ENCODE measurements at places on chromosomes 2 and 18. TPM values are rescaled to one million over a fixed set of nuclear protein-coding genes. Genes with fewer than 3 reads are reported as not detected.

CFC1 gene
- 0.22 TPM for total RNA-seq

DNA sequence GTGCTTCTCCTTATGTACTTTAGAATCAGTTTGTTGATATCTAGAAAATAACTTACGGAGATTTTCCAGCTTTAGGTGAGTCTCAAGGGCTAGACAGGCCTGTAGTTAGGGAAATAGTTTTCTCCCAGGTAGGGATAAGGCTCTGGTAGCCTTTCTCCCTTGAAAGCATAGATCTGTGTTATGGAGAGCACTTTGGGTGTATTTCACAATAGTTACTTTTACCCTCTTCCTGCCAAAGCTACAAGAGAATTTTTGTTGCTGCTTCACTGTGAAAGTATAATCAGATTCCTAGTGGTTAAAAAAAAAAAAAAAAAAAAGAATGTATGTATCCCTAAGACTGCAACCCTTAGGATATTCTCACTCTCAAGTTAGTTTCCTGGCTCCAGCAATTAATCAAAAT, 267.5 kb downstream of the PIK3C3 start:
- no peak for DNase-seq

GRCh38 chr18:74819433-74820059, 221.9 kb downstream of the ZNF407 start:
- peak; percentile 91 for DNase-seq

GRCh38 chr18:2303517-2304238, 267.6 kb downstream of the METTL4 start:
- no peak for DNase-seq

KCNG2 gene
- total RNA-seq: 0.15 TPM

CCDC68 gene
- not detected for total RNA-seq

GRCh38 chr2:111941531-111941930, 43.1 kb downstream of the MERTK start:
- DNase-seq: no peak

SP140 gene
- total RNA-seq: 0.70 TPM

ACADL gene
- 0.24 TPM for total RNA-seq

EMILIN2 gene
- 21.3 TPM for total RNA-seq

GRCh38 chr2:85414761-85415553, 3.6 kb upstream of the SH2D6 start:
- DNase-seq: no peak

VSNL1 gene
- 9.9 TPM for total RNA-seq

PROM2 gene
- 4.0 TPM for total RNA-seq

- peak; percentile 41 for DNase-seq
These were observed 40.6 kb downstream of the SPC25 start for GRCh38 chr2:168849610-168850009.

LBX2 gene
- 1.1 TPM for total RNA-seq

DNA sequence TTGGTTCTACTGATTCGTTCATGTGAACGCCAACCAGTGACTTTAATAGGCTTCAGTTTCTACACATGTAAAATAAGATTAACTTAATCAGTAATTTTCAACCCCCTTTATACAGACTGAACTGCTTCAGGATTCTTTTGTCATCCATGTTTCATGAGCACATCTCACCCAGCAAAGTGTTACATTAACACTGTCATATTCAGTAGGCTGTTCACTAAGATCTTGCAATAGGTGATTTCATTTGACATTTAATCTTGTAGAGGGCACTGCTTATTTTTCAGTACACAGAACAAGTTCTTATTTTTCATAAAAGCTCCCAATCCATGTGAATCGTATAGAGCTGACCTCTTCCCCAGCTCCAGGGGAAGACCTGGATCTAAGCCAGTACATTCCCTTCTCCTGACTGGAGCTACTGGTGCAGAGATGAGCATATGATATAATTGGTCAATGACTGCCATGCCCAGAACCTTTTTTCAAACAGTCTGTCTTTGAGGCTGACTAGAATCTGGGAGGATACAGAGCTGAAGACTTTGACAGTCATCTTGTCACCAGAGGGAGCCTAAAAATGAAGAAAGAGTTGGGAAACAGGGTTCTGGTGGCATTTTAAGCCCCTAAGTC, 72.2 kb upstream of the CHRNA1 start:
- DNase-seq: no peak

DNA sequence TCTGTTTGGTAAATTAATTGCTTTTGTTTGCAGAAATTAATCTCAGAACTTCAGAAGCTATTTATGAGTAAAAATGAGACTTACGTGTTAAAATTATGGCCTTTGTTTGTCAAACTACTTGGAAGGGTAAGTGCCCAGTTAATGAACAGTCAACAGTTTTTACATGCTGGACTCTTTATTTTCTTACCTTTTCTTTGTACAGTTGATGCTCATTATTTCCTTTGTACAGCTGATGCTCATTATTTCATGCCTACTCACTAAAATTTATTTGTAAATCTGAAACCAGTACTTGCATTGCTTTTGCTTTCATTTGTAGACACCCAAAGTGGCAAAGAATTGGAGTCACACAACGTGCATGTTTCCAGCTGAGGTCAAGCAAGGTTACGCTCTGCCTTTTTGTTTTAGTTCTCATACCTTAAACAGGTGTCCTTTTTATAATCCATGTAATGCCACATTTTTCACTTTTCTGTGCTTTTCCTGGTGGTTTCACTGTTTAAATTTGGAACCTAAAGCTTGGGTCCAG, 13.3 kb downstream of the RIF1 start:
- DNase-seq: no peak

FHOD3 gene
- total RNA-seq: 7.0 TPM

- DNase-seq: no peak
These were observed 1.7 kb downstream of the FOSL2 start for GRCh38 chr2:28394331-28394877.

GRCh38 chr2:188976545-188977268, 2.5 kb downstream of the COL3A1 start:
- no peak for DNase-seq

GRCh38 chr2:142044197-142044596, 86.6 kb downstream of the LRP1B start:
- DNase-seq: no peak

DNA sequence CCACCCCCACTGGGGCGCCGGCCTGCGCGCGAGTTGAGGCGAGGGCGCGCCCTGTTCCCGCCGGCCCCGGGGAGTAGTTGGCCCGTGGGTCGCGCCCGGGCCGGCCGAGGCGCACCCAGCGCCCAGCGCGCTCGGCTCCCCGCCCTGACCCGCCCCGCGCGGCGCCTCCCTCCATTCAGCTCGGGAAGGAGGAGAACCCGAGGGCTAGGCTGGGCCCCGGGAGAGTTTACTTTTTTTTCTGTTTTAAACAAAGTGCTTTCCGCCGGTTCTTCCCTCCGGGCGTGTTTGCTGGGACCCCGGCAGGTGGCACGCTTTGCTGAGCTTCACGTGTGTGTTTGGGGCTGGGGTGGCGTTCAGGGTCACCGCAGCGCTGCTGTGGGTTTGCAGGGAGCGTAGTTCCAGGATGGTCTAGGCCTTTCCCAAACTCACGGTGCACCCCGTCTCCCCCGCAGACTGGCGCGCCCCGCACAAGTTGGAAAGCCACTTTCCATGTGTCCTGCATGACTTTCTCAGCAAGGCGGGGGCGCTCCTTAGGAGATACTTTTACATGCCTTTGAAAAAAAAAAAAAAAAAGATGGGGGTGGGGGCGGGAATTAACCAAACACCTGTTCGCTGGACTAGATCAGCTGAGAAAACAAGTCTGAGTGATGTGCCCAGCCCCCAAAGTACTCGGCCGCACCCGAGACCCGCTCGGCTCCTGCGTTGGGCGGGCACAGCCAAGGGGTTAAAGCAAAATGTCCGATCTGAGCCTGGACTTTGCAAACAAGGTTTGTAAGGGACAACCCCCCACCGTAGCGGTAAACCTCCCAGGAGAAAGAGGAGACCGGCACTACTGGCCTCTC, 825 bp downstream of the ITGA6 start:
- peak; percentile 63 for DNase-seq

GRCh38 chr18:63664571-63664970, 2.9 kb upstream of the SERPINB3 start:
- DNase-seq: no peak

DNA sequence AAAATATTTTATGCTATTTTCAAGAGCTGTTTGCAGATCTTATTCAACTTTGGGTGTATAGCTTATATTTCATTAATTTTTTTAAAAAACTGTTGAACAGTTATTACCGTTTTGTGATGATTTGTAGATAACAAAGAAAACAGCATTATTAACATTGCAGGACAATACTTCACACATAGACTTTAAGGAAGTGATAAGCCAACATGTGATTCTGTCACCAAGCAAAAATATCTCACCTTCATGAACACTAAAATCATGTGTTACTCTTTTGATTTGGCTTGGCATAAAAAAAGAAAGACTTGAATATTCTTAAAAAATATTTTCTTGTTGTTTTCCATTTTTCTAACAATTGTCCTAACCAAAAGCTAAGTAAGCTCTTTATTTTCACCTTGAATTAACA, 33.0 kb downstream of the SLC35F5 start:
- DNase-seq: no peak

GRCh38 chr2:238897911-238898311, 50.0 kb downstream of the TWIST2 start:
- no peak for DNase-seq

- DNase-seq: no peak
These were observed 270.4 kb downstream of the FIGN start for GRCh38 chr2:163465440-163465839.

DNA sequence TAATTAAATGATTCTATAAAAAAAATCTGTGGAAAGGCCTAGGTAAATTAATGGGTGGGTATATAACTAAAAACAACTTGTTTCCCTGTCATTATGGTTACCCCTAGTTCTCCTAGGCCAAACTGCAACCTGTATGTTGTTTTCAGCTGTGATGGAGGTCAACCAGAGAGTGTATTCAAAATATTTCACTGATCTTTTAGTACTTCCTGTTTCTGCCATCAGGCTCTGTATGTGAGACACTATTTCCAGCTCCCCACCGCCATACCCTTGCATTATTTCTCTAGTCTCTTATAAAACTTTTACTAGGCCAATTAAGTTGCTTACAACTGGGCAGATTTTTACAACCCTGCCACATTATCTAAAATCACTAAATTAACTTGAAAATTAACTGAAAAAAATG, 21.0 kb upstream of the CDKL4 start:
- no peak for DNase-seq

RNF152 gene
- 2.3 TPM for total RNA-seq

- no peak for DNase-seq
These were observed 445.8 kb upstream of the RGPD4 start for GRCh38 chr2:107380912-107381311.

DNA sequence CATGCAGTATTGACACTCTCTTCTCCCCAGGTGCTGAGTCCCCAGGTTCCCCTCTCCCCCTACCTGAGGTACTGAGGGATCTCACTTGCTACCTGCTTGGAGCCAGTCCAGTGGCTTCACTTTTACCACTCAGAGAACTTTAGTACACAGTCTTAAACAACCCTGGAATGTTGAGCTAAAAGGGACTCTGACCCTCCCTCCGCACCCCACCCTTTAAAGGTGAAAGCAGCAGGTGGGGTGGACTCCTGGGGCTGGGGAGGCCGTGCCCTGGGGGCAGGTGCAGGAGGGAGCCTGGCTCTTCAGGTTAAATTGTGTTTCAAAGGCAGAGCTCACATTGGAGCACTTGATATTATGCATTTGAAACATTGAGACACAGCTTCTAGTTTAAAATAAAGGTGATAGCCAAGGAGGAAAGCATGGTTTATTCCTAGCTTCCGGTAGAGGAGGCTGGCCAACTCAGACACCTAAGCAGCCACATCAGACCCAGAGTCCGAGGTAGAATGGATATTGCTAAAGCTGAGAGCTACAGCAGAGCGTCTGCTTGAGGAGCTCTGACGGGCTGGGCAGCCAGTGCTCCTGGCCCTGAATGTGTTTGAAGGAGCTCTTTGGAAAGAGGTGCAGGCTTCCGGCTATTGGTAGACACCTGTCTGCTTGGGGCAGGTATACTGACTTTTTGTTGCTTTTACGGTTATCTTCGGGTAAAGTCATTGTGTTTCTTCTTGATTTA, 196.4 kb downstream of the AGAP1 start:
- DNase-seq: no peak

SLC9A4 gene
- not detected for total RNA-seq
